ENCODE measurements at places on chromosomes 2 and 18.

DNA sequence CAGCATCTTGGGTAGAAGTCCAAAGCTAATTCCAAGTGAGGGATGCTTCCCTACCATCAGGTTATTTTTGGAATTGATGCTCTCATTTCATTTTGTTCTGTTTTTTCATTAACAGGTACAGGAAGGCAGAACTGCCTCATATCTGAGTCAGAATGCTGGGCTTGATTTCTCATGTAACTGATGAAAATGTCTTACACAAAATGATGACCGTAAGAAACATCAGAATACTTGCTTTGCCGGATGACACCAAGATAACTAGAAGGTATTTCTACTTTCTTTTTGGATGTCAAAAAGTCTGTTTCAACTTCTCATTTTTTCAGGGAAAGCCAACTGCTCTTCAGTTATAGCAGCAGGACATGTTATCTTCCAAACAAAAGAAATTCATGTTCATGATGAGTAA is 62.6 kb downstream of the ETAA1 start:
- DNase-seq = no peak

DNA sequence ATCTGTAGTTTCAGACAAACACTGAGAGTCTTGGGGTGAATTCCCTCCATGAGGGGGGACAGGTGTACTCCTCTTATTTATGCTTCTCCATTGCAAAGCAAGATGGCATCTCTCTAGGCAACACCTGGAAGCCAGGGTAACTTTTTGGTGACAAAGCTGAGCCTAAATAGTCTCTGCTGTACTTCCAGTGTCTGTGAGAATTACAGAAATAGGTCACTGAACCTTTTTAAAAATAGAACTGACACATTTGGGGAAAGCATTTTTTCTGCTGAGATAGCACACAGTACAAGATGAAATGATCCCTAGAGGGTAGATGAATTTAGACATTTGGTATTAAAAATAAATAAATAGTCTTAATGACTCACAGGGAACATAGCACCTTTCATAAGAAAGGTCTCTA is 71.7 kb upstream of the SP3 start:
- no peak for DNase-seq

- DNase-seq = no peak
Measured at GRCh38 chr2:134683561-134684112, 35.2 kb downstream of the TMEM163 start.

- DNase-seq = no peak
Measured at GRCh38 chr2:215522237-215522636, 86.4 kb upstream of the FN1 start.

DNA sequence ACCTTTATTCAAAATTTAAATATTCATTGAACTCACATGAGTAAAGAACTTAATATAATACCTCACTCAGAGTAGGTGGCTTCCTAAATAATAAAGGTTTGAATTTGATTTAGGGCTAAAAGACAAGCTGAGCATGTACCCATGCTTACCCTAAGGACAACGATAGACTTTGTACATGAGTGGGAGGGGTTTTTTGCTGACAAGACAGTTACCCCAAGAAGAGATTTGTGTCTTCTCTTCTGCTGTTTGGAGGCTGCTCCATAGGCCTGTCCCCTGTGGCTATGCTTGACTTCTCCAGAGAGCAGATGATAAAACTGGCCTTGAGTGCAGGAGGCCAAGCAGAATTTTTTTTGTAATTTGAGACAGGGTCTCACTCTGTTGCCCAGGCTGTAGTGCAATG is 383.9 kb downstream of the TMEM182 start:
- DNase-seq = no peak

DNA sequence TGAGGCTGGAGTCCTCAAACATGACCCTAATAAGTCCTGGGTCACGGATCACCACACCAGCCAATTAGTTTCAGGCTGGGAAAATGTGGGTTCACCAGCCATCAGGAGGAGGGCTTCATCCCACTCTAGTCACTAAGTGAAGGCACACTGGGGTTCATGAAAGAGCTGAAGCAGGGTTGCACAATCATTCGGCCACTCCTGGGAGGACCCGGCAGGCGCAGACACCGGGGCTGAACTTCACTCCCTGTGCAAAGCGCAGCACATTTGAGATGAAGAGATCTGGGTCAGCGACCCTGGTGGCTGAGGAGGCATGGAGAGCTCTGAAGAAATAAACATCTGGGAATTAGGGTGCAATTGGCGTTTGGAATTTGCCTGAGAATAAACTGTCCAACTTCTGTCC is 684.4 kb upstream of the SALL3 start:
- no peak for DNase-seq

- no peak for DNase-seq
Measured at GRCh38 chr2:133173224-133173623, 395.0 kb downstream of the NCKAP5 start.

DNA sequence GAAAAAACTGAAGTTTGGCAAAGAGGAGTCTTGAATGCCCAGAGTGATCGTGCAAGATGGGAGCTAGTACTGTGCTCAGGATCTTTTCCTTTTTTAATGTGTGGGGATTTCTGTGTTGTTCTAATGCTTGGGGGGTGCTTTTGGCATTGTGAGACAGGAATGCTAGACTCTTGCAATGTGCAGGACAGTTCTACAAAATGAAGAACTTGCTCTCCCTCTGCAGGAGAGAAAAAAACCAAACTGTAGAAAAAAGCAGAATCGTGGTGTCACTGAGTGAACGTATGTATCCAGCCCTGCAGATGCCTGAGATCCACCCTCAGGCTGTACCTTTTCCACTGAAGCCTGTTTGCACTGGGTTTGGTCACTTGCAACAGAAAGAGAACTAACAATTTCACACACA is 12.1 kb upstream of the TTC39C start:
- DNase-seq = no peak

- DNase-seq = no peak
Measured at GRCh38 chr18:41579185-41579584, 375.8 kb upstream of the PIK3C3 start.

DNA sequence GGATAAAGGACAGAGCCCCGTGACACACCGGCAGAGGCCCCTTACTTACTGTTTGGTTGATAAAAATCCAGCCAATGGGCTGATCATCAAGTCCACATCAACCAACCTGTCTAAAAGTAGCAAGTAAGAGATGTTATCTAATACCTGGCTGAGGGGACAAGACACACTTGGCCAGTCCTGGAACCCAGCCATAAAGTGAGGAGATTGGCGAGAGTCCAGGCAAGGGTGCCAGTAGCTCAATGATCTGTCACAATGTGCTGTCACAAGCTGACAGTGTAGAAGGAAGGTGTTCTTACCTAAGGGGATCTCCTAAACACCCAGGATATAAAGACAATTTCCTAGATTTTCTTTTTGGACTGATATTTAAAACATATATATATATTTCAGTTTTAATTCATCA is 61.7 kb upstream of the IL1R2 start:
- DNase-seq = no peak

DNA sequence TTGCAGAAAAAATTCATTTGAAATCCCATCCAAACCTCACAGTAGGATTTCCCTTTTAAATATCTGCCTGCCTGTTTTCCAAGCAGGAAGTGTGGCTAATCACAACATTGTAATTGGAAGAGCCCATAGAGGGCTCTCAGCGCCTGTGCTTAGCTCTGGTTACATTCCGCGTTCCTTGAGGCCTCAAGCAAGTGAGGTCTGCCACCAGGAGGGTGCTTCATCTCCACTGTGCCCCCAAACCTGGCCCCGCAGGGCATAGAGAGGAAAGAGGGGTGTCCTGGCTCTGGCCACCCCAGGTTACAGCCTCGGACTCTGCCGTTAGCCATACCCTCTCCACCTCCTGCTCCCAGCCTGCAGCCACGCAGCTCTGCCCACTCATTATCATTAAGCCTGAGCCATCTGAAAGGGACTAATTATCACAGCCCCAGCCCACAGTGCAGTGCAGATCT is 214.8 kb downstream of the SP3 start:
- DNase-seq = no peak

GRCh38 chr2:227095346-227095745 is 68.7 kb downstream of the COL4A4 start:
- no peak for DNase-seq

DNA sequence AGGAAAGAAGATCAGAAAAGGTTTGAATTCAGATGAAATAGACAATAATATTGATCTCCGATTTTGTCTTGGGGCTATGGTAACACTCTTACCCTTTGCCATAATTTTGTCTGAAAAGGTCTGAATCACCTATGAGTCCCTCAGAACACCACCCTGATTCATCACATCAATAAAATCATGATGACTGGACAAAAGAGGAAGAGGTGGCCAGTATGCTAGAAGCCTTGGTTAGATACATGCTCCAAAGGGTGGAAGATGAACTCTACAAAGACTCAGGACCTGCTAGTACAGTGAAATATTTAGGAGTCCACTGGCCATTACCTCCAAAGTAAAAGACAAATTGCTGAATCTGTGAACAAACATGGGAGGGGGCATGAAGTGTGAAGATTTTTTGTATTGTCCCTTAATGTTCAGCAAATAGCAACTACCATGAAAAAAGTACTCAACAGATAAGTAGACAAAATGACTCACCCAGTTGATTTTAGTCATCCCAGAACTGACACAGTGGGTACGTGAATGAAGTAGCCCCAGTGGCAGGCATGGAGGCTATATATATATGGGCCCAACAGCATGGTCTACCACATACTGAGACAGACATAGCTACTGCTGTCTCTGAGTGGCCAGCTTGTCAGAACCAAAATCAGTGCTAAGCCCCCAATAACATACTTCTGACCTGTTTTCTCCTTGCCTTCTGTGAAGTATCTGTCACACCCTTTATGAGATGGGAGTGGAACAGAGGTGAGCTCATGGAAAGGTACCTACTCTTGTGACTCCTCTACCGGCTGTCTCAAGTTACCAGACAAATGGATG is 36.5 kb upstream of the GLS start:
- DNase-seq = no peak

GRCh38 chr2:80517316-80517715 is 212.8 kb upstream of the LRRTM1 start:
- no peak for DNase-seq

DNA sequence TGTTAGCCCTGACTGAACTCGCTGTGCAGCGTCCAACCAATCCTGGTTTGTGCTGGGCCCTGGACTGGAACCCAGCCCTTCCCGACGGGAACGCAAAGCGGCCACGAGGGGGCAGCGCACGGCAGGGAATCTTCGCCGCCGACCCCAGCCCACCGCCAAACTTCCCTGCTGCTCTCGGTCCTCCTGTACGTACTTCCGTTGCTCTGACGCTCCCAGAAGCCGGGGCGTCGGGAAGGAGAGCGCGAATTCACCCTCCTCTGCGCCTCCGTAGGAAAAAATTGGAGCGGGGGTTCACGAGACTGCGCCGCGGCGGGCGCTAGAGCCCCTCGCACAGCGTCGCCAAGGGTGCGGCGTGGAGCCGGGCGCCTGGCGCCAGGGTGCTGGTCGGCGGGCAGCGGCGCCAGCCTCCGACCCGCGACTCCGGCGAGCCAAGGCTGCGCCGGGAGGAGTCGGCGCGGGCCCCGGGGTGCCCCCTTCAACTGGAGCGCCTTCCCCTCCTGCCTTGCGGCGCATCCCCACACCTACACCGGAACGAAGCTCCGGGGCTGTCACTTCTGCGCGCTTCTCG is 873 bp upstream of the SH3RF3 start:
- no peak for DNase-seq

DNA sequence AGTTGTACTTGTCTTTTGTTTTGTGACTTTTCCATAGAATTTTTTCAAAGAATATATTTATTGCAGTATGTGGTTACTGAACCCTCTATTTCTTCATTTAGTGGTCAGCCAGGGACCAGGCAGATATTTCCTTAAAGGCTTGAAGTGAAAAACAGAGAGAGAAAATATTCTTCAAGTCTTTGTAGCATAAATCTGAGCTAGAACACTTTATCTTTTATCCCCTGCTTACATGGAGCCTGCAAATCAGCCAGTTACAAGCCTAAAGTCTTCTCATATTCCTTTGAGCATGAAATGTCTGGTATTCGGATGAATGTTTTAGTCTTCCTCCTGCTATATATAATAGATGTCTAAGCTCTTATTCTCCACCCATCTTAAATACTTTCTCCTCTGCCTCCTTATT is 1557.5 kb upstream of the ACVR2A start:
- DNase-seq = no peak

DNA sequence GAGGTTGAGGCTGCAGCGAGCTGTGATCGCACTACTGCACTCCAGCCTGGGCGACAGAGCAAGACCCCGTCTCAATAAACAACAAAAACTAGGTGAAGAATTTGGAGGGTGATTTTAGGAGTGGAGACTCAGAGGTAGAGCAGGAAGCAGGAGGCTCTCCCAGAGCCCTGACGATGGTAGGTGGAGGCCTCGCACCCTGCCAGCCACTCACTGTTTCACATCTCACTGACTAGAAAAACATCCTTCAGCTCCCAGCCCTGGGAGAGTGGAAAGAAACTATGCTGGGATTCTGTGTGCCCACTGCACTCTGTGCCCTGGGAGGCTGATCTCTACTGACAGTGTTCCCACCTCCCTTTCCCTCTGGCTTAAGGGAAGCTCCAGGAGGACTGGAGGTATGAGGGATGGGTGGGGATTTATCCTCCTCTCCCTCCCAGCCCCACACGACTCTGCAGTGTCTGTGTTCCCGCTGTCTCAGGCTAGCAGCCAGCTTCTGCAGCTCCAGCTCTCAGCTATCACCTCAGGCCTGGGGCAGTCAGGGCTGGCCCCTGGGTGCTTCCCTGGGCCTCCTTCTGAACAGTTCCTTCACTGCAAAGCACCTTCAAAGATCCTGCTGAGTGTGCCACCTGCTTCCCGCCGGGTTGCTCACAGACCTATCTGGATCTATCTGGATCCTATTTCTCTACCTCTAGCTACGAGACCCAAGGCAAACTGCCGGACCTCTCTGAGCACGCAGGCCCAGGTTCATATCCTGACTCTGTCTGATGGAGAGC is 9.6 kb downstream of the CIB4 start:
- DNase-seq = no peak

DNA sequence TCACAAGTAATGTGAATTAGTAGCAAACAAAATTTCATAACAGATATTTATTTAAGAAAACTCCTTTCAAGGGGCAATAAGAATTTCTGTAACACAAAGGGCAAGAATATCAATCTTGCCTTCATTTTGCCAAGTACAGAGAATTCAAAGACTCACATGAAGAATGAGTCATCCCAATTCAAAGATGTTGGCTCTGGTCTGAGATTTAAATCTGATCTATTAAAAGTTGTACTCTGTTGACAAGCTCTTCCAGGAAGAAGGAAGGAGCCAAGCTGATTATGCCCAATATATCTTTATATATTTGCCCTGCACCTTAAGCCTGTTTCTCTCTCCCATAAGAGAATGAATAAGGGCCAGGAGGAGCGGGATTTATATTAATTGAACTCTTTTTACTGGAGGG is 55.9 kb upstream of the RPE start:
- no peak for DNase-seq

DNA sequence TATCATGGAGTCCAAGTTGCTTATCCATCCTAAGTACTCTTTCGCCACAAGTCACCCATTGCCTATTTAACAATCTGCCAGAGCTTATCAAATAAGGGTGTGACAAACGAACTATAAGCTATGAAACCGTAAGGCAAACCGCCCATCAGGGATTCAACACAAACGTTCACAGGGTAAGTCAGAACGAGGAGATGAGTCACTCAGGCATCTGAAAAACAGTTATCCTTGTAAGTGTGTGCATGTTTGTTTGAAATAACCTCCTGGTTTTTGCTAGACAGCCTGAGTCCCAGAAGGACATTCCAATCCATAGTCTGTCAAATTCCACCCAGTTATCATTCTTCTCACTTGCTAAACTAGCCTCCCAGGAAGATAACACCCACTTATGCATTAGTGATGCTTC is 299.1 kb downstream of the PAX3 start:
- DNase-seq = no peak
